ENCODE measurements at places on chromosomes 13 and 19. TPM values are rescaled to one million over a fixed set of nuclear protein-coding genes. Genes with fewer than 3 reads are reported as not detected.
A peak's percentile ranks its signal among the peaks of the same experiment; 100 is the strongest.

Gene C19orf81
- total RNA-seq, result 5.8 TPM

Gene PLIN4
- 7.6 TPM for total RNA-seq

Gene TEX29
- 9.2 TPM for total RNA-seq

Gene RYR1
- total RNA-seq, result 62.9 TPM

DNA sequence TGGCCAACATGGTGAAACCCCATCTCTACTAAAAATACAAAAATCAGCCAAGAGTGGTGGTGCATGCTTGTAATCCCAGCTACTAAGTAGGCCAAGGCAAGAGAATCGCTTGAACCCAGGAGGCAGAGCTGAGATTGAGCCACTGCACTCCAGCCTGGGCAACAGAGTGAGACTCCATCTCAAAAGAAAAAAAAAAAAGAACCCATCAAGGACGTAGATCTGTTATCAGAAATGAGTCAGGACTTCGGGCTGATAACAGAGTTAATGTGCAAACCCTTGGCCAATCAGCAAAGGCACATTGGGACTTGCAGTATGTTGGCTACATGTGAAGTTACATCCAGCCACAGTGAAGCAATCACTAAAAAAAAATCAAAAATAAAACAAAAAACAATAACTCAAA is 4.8 kb upstream of the LGALS7B start:
- DNase-seq, result no peak

- DNase-seq, result no peak
Measured at GRCh38 chr13:73842626-73843025, 291.6 kb downstream of the KLF12 start.

DNA sequence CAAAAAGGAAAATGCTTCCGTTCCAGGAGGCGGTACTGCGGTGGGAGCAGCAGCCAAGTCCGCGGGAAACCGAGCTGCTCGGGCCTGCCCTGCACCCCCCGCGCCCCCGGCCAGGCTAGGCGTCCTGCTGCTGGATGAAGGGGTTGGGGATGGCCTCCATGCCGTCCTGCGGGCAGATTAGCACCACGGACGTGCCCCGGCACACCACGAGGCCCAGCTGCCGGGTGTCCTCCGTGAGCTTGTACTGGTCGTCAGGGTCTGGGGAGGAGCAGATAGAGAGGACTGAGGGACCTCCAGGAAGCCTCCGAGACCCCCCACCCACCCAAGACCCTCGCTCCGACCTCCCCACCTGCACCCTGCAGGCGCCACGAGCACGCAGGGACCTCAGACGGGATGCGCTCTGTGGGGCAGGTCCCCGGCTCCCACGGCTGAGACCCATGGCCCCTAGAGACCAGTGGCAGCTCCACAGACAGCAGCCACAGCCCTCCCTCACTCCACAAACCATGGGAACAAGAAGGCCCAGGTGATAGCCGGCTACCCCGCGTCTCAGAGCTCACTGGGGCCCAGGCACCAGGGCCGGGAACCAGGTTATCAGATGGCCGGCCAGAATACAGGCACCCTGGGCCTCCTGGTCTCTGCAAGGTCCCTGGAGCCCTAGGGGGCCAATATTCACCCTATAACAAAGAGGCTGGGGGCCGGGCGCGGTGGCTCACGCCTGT is 6.7 kb downstream of the LSM7 start:
- DNase-seq, result no peak

- no peak for DNase-seq
Measured at GRCh38 chr13:40933508-40934204, 85.5 kb downstream of the ELF1 start.

DNA sequence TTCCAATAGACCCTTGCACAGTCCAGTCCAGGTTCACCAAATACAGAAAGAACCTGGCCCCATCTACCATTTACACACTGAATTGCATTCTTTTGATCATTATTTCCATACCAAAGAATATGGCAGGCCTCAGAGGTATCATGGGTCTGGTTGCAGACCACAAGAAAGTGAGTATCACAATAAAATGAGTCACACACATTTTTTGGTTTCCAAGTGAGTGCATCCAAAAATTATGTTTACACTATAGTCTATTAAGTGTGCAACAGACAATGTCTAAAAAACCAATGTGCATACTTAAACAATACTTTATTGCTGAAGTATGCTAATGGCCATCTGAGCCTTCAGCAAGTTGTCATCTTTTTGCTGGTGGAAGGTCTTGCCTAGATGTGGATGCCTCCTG is 105.3 kb downstream of the SPACA7 start:
- DNase-seq, result no peak

DNA sequence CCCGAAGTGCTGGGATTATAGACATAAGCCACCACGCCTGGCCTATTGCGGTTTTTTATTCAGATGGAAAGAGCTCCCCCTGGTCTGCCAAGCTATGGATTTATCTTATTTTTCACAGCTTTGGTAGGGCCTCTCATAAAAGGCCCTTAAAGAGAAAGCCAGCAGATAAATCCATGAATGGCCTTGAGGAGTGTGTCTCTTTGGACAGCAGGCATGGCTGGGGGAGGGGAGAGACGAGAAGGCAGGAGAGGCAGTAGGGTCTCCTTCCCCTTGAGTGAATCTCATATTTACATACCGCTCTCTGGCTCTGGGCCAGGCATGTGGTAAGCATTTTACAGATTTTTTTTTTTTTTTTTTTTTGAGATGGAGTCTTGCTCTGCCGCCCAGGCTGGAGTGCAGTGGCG is 25.2 kb downstream of the MARK4 start:
- DNase-seq, result no peak

DNA sequence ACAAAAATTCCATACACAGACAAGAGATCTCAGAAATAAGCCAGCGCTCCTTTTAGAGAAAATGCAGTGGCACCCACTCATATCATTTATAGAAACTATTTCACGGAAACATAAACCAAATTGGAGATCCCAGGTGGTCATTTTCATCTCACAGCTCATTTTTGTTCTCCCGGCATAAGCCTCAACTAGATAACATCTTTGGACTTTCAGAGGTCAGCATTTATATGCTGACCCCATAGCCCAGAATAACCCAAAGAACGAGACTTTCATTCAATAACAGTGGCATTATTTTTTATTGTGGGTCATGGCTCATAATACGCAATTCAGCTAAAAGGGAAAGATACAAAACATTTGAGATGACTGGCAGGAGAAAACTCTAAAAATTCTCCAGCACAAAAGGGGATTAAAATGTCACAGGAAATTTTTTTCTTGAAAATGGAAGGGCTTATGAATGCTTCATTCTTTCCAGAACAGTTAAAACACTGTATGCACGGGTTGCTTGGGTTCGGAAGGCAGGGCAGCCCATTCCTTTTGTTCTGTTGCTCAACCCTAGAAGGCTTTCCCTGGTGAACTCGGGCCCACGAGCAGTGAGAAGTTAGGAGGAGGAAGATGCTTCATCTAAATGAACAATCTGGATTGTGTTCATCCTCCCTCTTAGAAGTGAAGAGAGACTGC is 24.0 kb downstream of the STARD13 start:
- no peak for DNase-seq

- DNase-seq, result no peak
Measured at GRCh38 chr13:20633802-20634201, 66.8 kb downstream of the IFT88 start.

GRCh38 chr13:39527961-39528660 is 74.9 kb downstream of the LHFPL6 start:
- peak; percentile 31 for DNase-seq

DNA sequence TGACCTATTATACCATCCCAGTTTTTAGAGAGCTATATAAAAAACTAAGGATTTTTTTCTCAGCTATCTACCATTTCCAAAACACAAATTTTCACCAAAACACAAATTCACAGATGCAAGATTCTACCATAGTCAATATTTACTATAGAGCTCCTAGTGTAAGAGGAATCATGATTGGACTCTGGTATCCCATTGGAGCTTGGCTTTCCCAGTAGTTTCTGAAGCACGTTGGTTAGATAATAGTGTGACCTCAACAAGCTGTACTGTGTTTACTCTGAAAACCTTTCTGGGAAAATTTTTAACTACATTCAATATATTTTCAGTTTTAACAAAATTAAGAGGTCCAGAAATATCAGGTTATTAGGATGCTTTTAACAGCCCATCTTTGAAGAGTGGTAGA is 660.6 kb upstream of the SLC10A2 start:
- DNase-seq, result no peak

- DNase-seq, result no peak
Measured at GRCh38 chr19:13613447-13613846, 107.2 kb upstream of the CACNA1A start.

DNA sequence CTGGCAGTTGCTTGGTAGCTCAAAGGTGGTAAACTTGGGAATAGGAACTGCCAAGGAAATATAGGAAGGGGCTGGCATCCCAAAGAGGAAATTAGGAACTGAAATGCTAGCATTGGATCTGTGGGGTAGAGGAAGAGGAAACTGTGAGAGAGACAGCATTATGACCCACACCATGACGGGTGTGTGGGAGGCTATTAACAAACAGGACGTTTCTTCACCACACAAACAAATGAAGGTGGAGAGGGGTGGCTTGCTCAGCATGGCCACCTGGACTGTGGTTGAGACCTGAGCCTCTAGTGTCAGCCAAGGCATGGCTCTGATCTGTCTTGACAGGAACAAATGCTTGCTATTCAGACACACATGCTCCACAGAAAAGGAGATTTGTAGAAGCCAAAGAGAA is 178.2 kb downstream of the B3GLCT start:
- no peak for DNase-seq

- DNase-seq, result no peak
Measured at GRCh38 chr19:35209646-35210045, 18.9 kb downstream of the FAM187B start.

DNA sequence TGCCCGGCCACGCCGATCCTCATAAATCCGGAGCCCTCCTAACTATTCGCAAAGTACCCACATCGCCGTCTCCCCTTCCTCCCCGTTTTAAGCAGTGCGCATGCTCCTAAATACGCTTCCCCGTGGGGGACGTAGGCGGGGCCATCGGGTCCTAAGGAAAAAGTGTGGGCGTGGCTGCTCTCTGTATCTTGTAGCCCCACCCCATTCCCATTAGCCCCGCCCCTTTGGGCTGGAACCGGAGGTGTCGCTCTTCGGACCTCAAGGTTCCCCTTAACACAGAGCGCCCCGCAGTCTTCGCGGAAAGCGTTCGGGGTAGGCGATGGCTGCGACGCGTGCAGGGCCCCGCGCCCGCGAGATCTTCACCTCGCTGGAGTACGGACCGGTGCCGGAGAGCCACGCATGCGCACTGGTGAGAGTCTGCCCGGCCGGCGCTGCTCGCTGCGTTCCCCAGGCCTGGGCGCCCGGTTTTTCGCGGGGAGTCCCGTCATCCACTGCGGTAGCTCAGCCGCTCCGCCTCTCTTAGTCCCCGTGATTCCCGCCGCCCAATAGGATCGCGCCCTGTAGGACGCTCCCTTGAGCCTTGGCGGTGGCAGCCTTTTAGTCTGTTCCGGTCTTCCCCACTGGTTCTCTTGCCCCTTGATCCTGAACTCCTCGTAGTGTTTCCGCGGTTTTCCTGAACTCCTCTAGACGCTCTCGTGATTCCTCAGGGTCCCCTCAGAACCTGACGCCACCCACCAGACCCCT is at the start of gene ALDH16A1:
TSS of gene ALDH16A1 (plus strand) at position 213 of the 744 bp plus-strand sequence. CDS start at position 320, 107 bp downstream.
- DNase-seq, result peak; percentile 98

DNA sequence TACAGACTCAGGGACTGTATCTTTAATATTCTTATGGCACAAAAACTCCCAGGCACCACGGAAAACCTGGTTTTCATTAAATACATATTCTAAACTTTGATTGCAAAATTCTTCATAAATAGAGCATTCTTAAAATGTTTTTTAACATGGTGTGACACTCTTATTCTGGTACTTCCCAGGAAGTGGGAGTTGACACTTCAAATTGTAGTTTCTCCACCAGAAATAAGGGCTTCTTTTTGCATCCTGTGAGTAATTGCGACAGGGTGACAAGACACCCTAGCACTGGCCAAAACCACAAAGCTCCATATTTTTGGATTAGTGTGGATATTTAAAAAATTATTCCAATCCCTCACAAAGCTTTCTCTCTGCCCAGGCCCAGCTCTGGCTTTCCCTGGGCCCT is 43.6 kb upstream of the MTIF3 start:
- no peak for DNase-seq

DNA sequence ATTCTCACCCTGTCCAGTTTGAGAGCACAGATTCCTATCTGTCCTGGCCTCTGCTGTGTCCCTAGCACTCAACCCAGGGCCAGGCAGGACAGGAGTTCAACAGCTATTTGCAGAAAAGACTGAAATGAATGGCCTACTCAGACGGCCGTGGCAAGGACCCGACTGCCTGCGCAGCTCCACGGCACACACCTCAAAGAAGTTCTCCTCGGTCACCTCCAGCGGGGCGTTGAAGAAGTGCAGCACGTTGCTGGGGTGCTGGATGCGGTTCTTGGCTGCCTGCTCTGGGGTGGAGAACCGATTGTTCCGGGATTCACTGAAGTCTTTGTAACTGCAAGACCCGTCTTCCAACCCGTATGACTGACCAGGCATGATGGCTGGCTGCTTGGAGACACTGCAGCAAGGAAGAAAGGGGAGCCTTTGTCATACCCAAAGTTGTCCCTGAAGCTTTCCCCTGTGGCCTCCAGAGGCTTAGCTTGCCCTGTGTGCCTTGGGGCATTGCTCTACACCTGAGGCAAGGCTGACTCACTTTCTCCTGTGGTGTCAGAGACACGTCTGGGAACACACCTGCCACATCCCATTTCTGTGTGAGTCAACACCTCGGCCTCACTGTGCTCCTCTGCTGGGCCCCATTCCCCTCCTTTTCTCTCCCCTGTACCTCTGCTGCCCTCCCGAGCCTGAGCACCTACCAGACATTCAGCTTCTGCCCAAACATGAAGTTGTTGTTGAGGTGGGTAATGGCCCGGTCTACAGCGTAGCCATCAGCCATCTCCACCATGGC is 6.8 kb upstream of the ECH1 start:
- DNase-seq, result no peak

DNA sequence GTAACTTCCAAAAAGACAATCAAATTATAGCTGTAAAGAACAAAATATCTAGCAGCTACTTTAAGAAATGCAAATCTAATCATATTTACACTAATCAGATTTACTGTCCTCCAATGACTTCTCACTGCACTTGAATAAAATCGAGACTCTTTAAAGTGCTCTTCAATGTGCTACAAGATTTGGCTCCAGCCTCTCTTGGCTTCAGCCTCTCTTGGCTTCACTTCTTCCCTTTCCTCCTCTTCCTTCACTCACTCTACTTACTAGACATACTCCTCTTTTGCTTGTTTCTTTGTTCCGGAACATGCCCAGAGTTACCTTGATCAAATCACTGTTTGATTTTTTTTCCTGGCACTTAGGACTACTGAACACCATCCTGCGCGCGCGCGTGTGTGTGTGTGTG is 495.4 kb downstream of the LMO7 start:
- DNase-seq, result no peak

DNA sequence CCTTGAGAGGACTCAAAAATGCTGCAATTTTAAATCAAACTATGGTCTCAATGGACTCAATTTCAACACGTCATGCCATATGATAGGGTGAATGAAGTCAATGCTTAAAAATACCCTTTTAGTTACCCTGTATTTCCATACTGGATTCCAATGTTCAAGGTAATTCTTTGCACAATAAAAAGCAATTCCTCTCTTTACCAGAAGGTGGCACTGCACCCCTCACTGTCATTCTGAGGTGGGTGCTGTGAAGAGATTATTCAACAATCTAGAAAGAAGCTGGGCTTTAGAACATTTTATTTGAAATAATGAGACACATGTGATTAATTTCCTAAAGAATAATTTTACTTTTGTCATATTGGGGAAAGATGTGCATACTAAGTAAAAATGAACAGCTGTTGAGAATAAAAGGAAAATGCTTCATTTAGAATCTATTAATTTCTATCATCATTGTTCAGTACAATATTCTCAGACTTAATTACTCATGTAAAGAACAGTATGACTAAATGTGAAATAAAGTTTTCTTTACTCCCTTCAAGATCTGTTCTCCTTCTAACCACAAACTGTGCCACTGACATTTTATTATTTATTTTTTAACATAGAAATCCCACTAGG is 789.1 kb downstream of the GPC5 start:
- no peak for DNase-seq

GRCh38 chr19:7917267-7918061 is 2.7 kb upstream of the SNAPC2 start:
- DNase-seq, result no peak
